CD4-positive, CD25-positive, alpha-beta regulatory T cell (primary cell): ENCODE measurements at places on chromosomes 16 and 17. TPM values are rescaled to one million over a fixed set of nuclear protein-coding genes. Genes with fewer than 3 reads are reported as not detected.

- no peaks in the 10 kb centered on the region for H3K36me3 ChIP-seq
- H3K4me3 ChIP-seq, result no peak overlapping the region
- no peak for DNase-seq
- no peaks in the 10 kb centered on the region for H3K4me1 ChIP-seq
- no peaks in the 10 kb centered on the region for H3K27me3 ChIP-seq
Measured at GRCh38 chr17:32786169-32786568, 90.8 kb downstream of the MYO1D start.

GRCh38 chr16:84423416-84423837 is 55.1 kb downstream of the ATP2C2 start:
- DNase-seq, result no peak
- H3K27me3 ChIP-seq, result no peaks in the 10 kb centered on the region
- no peak overlapping the region for H3K4me3 ChIP-seq

DNA sequence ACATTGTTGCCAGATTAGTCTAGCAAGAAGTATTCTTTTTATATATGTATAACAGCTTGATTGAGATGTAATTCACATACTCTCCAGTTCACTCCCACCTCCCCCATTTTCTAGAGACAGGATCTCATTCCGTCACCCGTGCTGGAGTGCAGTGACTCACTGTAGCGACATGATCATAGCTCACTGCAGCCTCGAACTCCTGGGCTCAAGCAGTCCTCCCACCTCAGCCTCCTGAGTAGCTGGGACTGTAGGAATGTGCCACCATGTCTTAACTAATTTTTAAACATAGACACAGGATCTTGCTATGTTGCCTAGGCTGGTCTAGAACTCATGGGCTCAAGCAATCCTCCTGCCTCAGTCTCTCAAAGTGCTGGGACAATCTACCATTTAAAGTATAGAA is 3.3 kb upstream of the RSAD1 start:
- no peak overlapping the region for H3K4me3 ChIP-seq
- no peak overlapping the region for H3K27ac ChIP-seq
- no peak for DNase-seq
- H3K36me3 ChIP-seq, result no peaks in the 10 kb centered on the region

DNA sequence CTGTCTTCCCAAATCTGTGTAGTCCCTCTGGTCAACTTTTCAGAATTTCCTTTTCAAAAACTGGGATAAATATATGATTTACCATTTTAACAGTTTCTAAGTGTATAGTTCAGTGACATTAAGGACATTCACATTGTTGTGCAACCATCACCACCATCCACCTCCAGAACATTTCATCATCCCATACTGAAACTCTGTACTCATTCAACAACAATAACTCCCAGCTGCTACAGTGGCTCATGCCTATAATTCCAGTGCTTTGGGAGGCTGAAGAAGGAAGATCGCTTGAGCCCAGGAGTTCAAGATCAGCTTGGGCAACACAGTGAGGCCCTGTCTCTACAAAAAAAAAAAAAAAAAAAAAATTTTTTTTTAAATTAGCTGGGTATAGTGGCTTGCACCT is 131.0 kb downstream of the AATF start:
- no peak overlapping the region for H3K27ac ChIP-seq
- H3K27me3 ChIP-seq, result no peaks in the 10 kb centered on the region
- no peak overlapping the region for H3K4me3 ChIP-seq
- peaks cover 2% of the 10 kb centered on the region for H3K36me3 ChIP-seq

- H3K27ac ChIP-seq, result no peak overlapping the region
- H3K4me3 ChIP-seq, result peak overlapping the region; percentile 4
- H3K36me3 ChIP-seq, result no peaks in the 10 kb centered on the region
- DNase-seq, result no peak
- peaks cover 5% of the 10 kb centered on the region for H3K4me1 ChIP-seq
- no peaks in the 10 kb centered on the region for H3K27me3 ChIP-seq
Measured at GRCh38 chr17:29732613-29733012, 109.9 kb upstream of the CORO6 start.

GRCh38 chr17:50129728-50130558 is at the start of gene SAMD14:
Gene SAMD14 (minus strand): TSS chr17:50130160. CDS start chr17:50124959, 5,201 bp downstream.
- no peak within 1 kb of the TSS for H3K27ac ChIP-seq
- H3K4me1 ChIP-seq, result peaks cover 22% of the 10 kb centered on the region
- peaks cover 12% of the 10 kb centered on the region for H3K27me3 ChIP-seq
- no peak within 1 kb of the TSS for H3K4me3 ChIP-seq
- peak; percentile 56 for DNase-seq
- peaks cover 8% of the 10 kb centered on the region for H3K36me3 ChIP-seq

DNA sequence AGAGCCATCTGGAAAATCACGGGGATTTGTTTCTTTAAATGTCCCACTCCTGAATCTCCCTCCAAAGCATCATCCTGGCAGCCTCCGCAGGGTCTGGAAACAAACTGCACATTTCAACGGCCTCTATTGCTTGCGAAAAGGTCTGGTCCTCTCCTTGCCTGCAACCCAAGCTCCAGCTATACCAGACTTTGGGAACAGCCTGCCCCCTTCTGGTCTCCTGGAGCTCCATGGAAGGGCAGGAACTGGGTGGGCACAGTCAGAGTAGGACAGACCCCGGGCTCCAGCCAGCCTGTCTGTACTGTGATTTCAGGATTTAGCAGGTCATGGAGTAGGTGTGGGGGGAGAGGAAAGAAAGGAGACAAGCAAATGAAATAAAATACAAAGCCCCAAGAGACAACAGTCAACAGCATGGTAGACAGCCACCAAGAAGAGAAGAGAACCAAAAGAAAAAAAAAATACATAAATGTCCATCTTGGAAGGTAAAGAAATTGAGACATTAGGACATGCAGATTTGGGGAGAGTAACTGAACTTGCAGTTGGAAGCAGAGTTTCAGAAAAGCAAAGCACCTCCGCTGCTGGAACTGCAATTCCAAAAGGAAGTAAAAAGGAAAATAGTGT is 2.7 kb downstream of the XYLT1 start:
- no peak overlapping the region for H3K27ac ChIP-seq
- peaks cover 2% of the 10 kb centered on the region for H3K36me3 ChIP-seq
- no peaks in the 10 kb centered on the region for H3K27me3 ChIP-seq
- peaks cover 34% of the 10 kb centered on the region for H3K4me1 ChIP-seq
- peak overlapping the region; percentile 26 for H3K4me3 ChIP-seq

DNA sequence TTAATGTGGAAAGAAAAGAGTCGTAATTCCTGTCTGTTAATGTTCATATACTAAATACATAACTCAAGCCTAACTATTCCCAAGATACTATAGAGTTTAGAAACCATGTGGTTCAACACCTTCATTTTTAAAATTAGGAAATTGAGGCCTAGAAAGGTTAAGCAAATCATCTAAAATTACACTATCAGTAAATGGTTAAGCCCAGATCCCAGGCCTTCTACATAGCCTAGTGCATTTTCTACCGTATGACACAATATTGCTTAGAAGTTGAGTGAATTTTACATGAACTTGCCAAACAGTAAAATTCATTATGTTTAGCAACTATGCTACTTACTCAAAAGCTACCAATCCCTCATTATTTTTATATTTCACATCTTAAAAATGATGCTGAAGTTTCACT is 6.8 kb downstream of the NACA2 start:
- no peak overlapping the region for H3K27ac ChIP-seq
- no peaks in the 10 kb centered on the region for H3K36me3 ChIP-seq
- H3K4me1 ChIP-seq, result no peaks in the 10 kb centered on the region
- DNase-seq, result no peak

GRCh38 chr17:4947411-4948165 is 742 bp downstream of the PFN1 start:
- peak overlapping the region; percentile 96 for H3K4me3 ChIP-seq
- no peaks in the 10 kb centered on the region for H3K27me3 ChIP-seq
- H3K36me3 ChIP-seq, result peaks cover 35% of the 10 kb centered on the region
- peaks cover 64% of the 10 kb centered on the region for H3K4me1 ChIP-seq
- peak overlapping the region; percentile 97 for H3K27ac ChIP-seq

DNA sequence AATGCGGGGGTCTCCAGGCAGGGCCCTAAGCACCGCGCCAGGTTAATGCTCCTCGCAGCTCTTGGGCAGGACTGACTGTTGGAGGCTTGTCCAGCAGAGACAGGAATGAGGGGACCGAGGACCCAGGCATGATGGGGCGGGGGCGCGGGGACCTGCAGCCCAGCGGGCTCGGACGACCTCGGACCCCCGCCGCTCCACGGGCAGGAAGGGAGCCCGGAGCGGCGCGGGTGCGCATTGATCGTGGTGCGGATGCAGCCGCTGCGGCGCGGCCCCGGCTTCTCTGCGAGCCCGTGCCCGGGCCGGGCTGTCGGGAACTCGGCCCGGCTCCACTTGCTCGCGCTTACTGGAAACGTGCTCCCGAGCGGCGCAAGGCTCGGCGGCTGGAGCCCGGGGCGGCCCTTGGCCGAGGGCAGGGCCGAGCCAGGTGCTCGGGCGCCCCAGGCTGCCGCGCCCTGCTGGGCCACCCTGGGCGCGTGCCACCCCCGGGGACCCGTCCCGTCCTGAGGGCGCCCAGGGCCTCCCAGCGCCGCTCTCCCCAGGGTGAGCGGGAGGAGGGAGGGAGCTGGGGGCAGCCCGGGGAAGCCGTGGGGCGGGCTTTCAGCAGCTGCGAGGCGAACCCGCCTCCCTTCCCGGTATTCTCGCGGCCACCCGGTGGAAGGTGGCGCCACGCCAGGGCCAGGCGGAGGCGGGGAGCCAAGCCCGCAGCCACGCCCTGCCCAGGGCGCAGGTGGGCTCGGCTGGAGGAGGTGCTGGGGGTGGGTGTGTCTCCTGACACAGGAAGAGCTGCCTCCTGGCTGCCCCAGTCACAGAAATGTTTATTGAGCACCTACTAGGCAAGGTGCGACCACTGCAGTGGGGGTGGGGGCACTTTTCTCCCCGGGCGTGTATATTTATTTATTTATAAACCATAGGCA is 45.9 kb downstream of the SOCS3 start:
- peak overlapping the region; percentile 13 for H3K4me3 ChIP-seq
- H3K36me3 ChIP-seq, result no peaks in the 10 kb centered on the region
- no peaks in the 10 kb centered on the region for H3K27me3 ChIP-seq
- DNase-seq, result peak; percentile 87
- peak overlapping the region; percentile 14 for H3K27ac ChIP-seq

GRCh38 chr17:34579017-34579946 is at the start of gene TMEM132E:
Gene TMEM132E (plus strand): TSS chr17:34579582. CDS start chr17:34581077, 1,495 bp downstream.
- H3K4me1 ChIP-seq, result peaks cover 30% of the 10 kb centered on the region
- H3K4me3 ChIP-seq, result peak within 1 kb of the TSS; percentile 19
- no peaks in the 10 kb centered on the region for H3K36me3 ChIP-seq
- no peak within 1 kb of the TSS for H3K27ac ChIP-seq

DNA sequence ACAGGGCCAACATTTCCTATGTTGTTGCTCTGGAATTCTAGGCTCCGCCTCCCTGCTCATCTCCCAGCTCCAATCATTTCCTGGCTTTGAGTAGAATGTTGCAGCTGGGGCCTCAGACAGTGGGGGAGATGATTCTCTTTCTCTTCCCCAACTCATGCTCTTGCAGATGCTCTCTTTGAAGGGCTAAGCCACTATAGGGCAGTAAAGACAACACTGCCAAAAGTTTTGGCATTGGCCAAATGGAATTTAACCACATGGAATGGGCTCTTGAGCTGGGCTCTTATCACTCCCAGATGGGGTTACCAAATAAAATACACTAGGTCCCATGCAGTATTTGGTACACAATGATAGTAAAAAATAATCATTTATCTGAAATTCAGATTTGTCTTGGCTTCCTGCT is 19.6 kb upstream of the EFCAB13 start:
- no peaks in the 10 kb centered on the region for H3K27me3 ChIP-seq
- H3K36me3 ChIP-seq, result no peaks in the 10 kb centered on the region
- H3K4me1 ChIP-seq, result peaks cover 4% of the 10 kb centered on the region
- no peak overlapping the region for H3K4me3 ChIP-seq
- H3K27ac ChIP-seq, result no peak overlapping the region

DNA sequence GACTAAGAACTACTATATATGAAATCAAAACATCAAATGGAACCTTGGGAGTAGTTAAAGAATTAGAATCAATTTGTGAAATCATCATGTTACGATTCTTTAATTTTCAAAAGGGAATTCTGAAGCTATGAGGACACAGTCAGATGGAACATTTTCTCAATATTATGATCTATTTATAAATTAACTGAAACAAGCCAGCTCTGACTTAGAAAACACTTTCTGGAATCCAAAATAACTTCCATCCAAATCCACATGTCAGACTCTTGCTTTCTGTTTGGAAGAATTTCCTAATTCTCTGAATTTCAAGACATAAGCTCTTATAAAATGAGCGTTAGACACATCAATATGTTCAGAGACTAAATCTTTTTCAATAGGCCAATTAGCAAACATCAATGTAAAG is 737.7 kb upstream of the SOX9 start:
- DNase-seq, result no peak
- no peaks in the 10 kb centered on the region for H3K36me3 ChIP-seq
- no peak overlapping the region for H3K4me3 ChIP-seq
- H3K4me1 ChIP-seq, result no peaks in the 10 kb centered on the region

GRCh38 chr16:70738083-70738977 is 52.5 kb upstream of the MTSS2 start:
- H3K4me3 ChIP-seq, result no peak overlapping the region
- peaks cover 26% of the 10 kb centered on the region for H3K4me1 ChIP-seq
- DNase-seq, result no peak

- no peaks in the 10 kb centered on the region for H3K4me1 ChIP-seq
- no peak overlapping the region for H3K4me3 ChIP-seq
- no peaks in the 10 kb centered on the region for H3K36me3 ChIP-seq
Measured at GRCh38 chr17:55898195-55898594, 147.3 kb downstream of the PCTP start.

DNA sequence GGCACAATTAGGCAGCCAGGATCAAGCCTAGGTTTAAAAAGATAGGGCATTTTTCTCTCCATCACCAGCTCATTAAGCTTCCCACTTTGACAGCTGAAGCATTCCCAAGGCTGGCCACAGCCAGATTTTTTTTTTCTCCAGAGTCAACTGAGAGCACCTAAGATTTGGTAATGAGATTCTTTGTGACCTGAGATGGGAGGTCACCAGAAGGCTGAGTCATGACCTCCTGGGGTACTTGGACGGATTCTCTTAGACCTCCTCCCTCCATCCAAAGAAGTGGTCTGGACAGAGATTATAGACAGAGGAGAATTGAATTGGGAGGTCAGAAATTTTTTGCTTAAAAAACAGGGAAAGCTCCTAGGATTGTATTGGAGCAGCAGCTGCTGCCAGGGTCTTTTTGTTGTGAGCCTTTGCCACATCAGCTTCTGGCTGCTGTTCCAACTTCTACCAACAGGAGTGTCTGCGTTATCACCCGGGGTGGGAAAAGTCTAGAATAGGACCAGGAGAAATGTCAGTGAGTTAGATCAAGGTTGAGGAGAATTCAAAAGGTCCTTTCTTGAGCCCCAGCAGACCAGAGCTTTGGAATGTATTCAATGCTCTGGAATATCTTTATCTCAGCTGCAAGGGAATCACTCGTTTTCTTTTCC is 221.2 kb upstream of the N4BP1 start:
- no peaks in the 10 kb centered on the region for H3K27me3 ChIP-seq
- no peak overlapping the region for H3K27ac ChIP-seq
- H3K36me3 ChIP-seq, result no peaks in the 10 kb centered on the region
- no peak overlapping the region for H3K4me3 ChIP-seq
- DNase-seq, result no peak

Gene ARHGAP44
- total RNA-seq, result not detected

Gene SLC39A11
- 32.2 TPM for total RNA-seq

Gene SCNN1B
- total RNA-seq, result not detected

Gene SSH2
- 90.4 TPM for total RNA-seq

Gene AANAT
- not detected for total RNA-seq

Gene HOXB1
- not detected for total RNA-seq

Gene NXPH3
- not detected for total RNA-seq
